Activated CD4-positive, alpha-beta T cell treated with anti-CD3 and anti-CD28 coated beads, Interleukin-2, amount 50 U/mL, for 16 hours (primary cell): ENCODE measurements at places on chromosomes 2 and 18.
A peak's percentile ranks its signal among the peaks of the same experiment; 100 is the strongest.

DNA sequence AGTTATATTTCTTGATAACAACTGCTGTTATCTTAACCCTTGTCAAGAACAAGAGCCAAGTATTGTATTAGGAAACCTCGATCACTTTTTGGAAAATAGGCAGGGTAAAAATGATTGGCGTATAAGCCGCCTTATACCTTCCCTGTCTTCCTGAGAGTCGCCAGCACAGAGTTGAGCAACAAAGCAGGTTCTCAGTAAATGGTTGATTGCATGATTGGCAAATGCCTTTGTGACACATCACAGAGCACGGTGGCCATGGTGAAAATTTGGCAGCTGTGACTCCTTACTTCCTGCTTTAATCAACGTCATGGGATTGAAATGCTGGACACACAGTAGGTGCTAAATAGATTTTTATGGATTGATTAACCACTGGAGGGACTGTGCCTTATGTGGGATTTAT, 3.9 kb upstream of the KLHL29 start:
- peak; percentile 14 for DNase-seq

DNA sequence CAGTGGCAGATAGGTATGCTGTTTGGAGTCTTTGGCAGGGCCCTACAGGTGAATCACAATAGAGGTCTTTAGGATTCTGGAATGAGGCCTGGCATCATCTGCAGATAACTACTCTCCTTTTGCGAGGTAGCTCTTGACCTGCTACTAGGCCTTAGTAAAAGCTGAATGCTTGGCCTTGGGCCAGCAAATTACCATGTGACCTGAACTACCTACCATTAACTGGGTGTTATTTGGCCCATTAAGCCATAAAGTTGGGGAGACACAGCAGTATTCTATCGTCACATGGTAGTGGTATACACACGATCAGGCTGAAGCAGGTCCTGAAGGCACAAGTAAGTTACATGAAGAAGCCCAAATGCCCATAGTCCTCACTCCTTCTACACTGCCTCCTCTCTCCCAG, 178.2 kb downstream of the PPP1R1C start:
- no peak for DNase-seq

- DNase-seq: no peak
Observed at GRCh38 chr2:25548601-25549000, 124.8 kb downstream of the DTNB start.

DNA sequence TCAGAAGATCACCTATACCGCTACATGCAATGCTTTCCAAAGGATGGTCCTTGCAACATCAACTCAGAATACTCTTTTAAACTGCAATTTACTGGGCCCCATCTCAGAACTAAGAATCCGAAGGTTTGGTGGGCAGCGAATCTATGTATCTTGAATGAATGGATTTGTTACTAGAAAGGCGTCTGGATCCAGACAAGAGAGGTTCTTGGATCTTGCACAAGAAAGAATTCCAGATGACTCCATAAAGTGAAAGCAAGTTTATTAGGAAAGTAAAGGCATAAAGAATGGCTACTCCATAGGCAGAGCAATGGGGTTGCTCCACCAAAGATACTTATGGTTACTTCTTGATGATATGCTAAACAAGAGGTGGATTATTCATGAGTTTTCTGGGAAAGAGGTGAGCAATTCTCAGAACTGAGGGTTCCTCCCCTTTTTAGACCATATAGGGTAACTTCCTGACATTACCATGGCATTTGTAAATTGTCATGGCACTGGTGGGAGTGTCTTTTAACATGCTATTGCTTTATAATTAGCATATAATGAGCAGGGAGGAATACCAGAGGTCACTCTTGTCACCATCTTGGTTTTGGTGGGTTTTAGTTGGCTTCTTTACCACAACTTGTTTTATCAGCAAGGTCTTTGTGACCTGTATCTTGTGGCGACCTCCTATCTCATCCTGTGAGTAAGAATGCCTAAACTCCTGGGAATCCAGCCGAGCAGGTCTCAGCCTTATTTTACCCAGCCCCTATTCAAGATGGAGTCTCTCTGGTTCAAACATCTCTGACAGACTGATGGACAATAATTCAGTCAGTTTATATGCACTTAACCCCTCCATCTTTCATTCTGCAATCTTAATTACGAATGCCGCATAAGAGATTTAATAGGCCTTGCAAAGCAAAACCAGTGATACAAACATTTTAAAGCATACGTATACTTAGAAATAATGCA, 7.5 kb upstream of the RMDN2 start:
- no peak for DNase-seq

GRCh38 chr18:26208977-26209376, 17.3 kb upstream of the TAF4B start:
- DNase-seq: no peak

DNA sequence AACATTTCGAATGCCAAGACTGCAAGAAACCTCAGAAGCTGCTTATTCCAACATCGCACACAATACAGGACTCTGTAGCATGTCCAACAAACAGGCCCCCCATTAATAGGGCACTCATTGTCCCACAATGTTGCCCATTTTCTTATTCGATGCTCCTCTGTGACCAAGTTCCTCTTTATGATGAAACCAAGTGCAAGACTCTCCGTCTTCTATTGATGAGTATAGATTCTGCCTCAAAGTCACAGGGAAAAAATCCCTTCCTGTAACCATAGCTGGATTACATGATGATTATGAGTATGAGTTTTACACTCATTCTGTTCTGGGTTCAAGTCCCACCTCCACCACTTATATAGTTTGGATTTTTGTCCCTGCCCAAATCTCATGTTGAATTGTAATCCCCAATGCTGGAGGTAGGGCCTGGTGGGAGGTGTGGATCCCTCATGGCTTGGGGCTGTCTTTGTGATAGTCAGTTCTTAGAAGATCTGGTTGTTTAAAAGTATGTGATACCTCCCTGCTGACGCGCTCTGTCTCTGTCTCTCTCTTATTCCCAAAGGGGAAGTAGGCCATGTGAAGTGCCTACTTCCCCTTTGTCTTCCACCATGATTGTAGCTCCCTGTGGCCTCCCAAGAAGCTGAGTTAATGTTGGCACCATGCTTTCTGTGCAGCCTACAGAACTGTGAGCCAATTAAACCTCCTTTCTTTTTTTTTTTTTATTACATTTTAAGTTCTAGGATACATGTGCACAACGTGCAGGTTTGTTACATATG, 148.7 kb downstream of the OSR1 start:
- no peak for DNase-seq

GRCh38 chr2:3300224-3300995, 77.2 kb downstream of the EIPR1 start:
- DNase-seq: no peak

DNA sequence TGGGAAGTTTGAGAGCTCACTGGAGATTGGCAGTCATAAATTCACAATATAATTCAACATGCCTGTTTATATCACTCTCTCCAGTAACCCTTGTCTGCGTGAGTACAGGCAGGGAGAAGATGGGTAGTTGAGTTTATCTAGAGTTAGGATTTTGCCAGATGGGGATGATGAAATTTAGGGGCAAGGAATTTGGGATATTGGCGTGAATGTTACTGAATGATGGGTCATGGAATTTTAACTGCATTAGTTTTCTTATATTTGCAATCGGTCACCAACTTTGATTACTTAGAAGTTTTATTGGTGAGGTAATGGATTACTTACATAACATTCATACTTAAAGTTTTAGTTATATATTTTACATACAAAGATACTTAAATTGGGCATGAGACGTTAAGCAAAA, 35.1 kb downstream of the SANBR start:
- no peak for DNase-seq

DNA sequence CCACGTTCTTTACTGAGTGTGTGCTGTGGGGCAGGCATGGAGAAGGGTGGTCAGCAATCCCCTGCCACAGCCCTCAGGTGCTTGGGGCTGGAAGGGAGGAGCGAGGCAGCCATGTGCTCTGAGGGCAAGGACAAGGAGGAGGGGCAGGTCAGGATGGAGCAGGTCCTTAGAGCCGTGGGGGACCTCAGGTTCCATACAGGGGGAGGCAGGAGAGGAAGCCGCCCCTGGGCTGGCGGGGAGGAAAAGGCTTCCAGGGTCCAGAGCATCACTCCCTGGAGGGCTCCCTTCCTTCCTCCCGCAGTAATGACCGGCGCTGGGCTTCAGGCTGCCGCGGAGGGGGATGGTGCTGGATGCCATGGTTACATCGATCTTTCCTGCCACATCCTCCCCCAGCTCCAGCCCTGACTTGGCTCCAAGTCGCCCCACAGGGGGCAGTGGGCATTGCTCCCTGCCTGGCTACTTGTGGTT, 6.6 kb downstream of the GAREM2 start:
- no peak for DNase-seq

- no peak for DNase-seq
Observed at GRCh38 chr2:129361688-129362087, 617.8 kb upstream of the RAB6C start.

DNA sequence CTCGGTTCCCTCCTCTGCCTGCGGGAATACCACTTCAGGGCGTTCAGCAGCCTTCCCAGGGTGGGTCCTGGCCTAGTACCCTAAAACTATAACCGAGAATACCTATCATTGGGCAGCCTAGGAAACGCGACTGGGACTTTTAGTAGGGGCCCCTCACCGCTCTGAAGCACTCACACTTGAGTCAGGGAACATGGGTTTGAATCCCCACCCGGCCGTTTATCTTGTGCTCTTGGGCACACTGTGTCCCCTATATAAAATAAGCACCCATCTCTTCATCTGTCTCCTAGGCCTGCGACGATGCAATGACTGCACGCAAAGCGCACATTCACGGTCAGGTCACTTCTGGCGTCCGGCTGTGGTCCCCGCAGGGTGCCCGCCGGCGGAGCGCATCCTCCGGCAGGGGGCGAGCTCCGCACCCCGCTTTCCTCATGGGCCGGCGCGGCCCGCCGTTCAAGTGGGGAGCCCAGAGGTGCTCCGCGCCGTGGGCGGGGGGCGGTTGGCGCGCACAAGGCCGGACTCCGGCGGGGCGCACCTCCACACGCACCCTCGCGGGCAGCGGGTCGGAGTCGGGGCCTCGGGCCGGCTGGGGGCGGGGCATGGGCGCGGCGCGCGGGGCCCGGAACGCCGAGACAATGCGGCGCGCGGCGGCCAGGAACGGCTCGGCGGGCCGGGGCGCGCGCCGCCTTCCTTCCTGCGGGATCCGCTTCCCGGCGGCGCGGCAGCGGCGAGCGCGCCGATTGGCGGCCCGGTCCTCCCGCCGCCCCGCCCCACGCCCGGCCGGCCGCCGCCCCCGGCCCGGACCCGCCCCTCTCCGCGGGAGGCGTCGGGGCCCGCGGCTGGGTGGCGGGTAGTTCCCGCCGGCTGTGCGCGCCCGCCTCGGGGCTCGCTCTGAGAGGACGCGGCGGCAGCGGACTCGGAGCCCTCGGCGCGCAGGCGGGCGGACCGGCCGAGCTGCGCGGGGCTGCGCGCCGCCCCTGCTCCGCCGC, at the start of gene ASAP2:
Gene ASAP2, plus strand, starts transcription at position 850 of the 986 bp plus-strand sequence. CDS start 293 bp downstream, outside the sequence.
- peak; percentile 46 for DNase-seq

- no peak for DNase-seq
Observed at GRCh38 chr2:186648130-186648529, 45.7 kb upstream of the FAM171B start.

DNA sequence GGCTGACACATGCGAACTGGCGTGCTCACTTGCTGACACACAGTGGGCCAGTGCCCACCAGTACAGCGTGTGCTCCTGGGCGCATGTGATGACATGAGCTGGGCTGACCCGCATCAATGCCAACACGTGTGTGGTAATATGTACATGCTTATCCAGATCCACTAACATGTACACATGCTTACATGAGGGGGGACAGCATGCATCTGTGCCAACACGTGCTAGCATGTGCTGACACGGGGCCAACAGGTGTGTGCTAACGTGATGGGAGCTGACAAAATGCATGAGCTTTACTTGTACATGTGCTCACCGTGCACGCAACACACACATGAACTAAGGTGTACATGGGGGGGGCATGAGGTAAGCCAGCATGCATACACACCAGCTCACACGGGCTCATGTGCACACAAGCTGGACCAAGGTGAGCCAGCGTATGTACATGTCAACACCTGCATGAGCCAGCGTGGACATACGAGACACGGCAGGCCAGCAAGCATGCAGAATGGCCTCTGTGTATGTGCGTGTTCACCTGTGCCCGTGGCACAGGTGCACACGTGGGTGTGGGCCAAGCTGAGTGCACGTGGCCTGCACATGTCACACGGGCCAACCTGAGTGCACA, 28.5 kb downstream of the GPC1 start:
- DNase-seq: no peak

DNA sequence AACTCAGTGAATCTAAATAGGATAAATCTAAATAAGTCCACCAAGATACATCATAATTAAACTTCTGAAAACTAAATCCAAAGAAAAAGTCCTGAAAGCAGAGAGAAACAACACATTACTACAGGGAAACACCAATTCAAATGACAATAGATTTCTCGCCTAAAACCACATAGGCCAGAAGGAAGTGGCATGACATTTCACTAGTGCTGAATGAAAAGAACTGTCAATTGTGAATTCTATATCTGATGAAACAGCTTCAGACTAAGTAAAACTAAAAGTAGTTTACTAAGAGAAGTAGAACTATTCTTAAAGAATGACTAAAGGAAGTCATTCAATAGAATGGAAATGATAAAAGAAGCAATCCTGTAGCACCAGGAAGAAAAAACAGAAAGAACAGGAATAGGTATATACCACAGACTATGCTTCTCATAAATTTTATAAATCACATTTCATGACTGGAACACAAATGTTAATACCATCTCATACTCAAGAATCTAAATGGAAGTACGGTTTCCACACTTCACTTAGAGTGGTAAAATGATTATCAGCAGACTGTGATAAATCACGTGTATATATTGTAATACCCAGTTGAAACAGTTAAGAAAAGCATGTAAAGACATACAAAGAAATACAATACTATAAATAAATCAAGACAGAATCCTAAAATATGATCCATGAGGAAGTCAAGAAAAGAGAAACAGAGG, 46.4 kb downstream of the ASXL2 start:
- DNase-seq: peak; percentile 77

DNA sequence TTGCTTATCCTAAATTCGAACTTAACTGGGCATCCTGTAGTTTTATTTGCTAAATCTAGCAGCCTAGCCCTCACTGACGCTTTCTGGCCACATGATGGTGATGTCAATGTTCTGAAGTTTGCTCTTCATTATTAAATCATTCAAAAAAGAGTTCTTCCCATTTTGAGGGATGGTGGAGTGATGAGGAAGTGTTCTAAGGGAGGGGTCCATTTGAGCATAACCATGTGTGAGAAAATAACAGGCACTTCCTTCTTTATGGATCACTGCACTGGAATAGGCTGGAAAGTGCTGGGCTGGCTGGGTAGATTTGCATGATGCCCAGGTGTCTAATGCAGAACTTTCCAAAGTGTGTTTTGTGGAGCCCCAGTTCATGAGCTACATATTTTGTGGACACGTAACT, 74.2 kb downstream of the TNFRSF11A start:
- DNase-seq: no peak

DNA sequence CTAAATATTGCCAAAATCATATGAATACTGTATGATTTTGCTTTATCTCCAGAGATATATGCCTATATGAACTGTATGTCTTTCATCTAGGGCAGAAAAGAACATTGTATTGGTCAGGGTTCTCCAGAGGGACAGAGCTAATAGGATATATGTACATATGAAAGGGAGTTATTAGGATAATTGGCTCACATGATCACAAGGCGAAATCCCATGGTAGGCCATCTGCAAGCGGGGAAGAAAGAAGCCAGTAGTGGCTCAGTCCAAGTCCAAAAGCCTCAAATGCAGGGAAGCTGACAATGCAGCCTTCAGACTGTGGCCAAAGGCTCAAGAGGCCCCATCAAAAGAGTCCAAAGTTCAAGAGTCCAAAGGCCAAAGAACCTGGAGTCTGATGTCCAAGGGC, 209.9 kb downstream of the RNF144A start:
- no peak for DNase-seq
